Ureter (tissue), 1 donor: ENCODE measurements at places on chromosomes 3 and 15. TPM values are rescaled to one million over a fixed set of nuclear protein-coding genes. Genes with fewer than 3 reads are reported as not detected.

The RBM15B gene
- 34.3 TPM for total RNA-seq

The RASL12 gene
- 32.8 TPM for total RNA-seq

DNA sequence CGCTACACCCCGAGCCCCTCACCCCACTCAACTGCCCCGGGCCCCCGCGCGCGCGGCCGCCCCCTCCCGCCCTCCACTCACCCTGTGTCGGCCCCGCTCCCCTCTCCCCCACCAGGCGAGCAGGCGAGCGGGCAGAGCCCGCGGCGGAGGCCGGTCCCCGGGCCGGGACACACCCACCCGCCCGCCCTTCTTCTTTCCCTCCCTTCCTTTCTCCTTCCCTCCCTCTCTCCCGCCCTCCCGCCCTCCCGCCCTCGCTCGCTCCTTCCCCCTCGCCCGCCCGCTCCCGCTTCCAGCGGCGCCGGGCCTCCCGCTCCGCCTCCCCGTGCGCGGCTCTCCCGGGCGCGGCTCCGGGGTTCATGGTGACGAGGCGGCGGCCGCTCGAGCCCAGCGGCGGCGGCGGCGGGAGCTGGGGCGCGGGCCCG lies at the start of gene CTDSPL:
Gene CTDSPL, plus strand, starts transcription at position 261 of the 422 bp plus-strand sequence. CDS start 320 bp downstream, outside the sequence.
- no peak for DNase-seq

DNA sequence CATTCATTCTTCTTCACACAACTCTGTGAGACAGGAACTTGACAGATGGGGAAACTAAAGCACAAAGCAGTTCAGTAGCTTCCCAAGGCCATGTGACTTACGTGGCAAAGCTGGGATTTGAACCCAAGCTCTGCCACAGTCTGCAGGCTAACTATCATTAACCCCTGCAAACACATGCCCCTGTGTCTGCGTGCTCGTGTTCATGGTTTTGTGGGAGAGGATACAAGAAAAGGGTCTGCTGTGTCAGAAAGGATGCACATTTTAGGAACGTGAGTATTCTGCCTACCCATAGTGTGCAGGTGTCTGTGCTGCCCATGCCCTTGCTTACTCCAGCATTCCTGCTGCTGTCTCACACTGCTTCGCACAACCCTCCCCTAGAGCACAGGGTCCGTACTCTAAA lies 137.0 kb downstream of the CHDH start:
- peak; percentile 32 for DNase-seq

DNA sequence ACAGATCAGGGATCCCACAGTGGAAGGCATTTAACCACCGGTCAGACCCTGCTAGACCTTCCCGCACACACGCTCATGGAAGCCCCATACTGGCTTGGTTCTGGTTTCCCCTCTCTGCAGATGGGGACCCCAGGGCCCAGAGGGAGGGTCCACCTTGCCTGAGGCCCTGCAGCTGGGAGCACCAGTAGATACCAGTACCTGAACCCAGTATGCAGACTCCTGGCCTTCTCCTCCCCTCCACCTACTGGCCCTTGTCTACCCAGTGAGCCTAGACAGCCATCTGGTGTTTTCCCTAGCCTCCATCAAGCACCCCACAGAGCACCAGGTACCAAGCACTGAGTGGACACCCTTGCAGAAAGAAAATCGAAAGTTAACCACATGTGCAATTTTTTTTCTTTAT lies 65.1 kb downstream of the MEGF11 start:
- no peak for DNase-seq

DNA sequence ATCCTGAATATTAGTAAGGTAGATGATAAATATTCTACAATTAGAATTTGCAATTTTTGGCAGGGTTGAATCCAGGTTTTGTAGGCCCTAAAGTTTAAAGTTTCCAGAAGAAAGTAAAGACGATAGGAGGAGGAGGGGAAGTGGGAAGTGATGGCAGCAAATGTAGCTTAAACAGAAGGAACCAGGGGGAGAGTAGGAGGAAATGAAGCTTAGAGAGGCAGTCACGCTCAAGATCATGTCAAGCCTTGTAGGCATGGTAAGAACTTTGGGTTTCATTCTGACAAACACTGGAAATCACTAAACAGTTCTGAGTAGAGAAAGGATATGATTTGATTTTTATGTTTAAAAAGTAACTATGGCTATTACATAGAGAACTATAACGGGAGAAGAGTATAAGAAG lies 63.9 kb downstream of the NR2E3 start:
- DNase-seq = no peak
